ENCODE measurements at places on chromosomes 5 and 9. TPM values are rescaled to one million over a fixed set of nuclear protein-coding genes. Genes with fewer than 3 reads are reported as not detected.

DNA sequence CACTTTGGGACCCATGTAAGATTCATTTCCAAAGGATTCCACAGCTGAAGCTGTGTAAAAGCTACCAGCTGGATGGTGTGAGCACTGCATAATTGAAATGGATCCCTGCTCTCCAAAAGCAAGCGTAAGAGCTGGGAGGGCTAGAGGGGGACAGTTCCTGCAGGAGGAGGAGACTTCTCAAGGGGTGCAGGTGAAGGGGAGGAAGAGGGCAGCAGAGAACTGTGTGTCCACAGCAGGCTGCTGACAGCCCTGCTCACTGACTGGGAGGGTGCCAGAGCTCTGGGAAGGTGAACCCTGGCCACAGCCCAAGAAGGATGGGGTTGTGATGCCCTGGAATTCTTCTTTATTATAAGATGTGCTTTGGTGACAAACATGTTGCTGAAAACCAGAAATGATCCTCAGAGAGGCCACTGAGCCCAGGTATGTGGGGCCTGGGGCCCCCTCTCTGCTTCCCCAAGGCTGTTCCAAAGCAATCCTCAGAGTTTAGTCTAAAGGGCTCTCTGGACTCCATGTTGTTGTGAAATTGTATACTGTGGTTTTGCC, 112.8 kb upstream of the SLC25A48 start:
- DNase-seq = no peak

DNA sequence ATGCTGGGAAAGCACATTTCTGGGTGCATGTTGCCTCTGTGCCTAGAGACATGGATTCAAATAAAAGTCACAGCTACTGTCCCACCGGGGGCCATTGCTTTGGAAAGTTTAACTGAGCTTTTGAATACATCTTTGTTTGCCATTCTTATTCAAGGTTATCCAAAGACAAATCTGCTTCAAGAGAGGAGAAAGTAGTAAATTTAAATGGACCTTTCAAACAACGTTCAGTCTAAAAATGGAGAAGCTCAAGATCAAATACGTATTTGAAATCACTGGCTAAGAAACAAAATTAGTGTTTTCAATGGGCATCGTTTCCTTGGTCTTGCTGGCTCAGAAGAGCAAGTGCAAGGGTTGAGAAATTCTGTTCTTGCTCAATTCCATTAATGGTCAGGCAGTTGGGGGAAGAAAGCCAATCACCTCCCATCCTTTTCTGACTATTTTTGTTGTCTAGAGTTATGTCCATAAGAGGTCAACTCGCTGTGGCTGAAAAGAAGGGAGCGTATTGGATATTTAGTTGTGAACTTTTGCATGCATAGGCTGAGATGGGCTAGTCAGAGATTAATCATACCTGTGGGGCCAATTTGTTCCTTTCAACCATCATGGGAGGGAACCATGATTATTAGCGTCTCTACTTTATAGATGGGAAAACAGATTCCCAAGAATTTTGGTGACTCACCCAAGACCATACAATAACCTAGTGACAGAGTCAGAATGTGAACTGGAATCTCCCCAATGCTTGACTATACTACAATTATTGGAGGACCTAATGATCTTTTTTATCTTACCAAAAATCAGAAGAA, 276.2 kb upstream of the TNC start:
- DNase-seq = no peak

DNA sequence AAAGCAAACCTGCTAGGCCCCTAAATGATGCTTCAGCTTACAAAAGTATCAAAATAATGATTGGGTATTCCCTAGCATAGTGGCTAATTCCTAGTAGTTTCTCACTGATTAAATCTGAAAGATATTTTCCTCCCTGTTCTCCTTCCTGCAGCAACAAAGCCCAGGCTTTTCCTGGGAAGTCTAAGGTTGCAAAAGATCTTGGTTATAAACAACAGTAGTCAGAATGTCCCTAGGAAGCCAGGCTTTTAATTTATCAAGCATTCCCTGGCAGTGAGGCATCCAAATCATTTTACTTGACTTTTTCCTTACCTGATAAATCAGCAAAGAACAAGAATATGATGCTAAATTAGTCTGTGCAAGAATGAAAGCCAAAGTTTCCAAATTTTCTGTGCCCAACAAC, 272.0 kb downstream of the PDE4D start:
- DNase-seq = no peak

DNA sequence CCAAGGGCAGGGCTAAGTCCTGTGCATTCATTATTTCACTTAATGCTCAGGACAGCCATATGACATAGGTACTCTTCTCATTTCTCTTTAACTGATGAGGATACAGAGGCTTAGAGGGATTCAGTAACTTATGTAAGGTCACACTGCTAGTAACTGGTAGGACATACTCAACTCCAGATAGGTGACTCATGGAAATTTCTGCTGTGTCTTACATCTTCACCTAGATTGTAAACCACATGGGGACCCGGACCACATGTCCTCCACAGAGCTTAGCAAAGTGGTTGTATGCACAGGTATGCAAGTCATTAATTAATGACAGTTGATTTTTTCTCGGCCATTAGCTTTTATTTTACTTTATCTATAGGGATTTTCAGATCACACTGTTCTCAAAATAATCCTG, 29.3 kb downstream of the SLC1A1 start:
- DNase-seq = no peak

DNA sequence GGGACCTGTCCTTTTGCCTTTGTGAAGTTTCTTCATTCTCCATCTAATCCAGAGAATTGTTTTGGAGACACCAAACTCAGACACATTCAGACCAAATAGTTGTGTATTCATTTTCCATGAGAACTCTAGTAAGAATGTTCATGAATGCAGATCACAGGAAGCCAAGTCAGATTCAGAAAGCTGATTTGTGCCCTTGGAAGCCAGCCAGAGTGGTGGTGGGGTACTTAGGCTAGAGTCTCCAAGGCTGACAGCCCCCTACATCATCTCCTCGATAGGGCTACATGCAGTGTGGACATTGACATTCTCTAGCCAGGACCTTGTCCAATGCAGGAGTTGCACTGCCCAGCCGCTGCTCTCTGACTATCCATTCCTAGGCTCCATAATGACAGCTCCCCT, 137.6 kb downstream of the UGCG start:
- DNase-seq = no peak

- no peak for DNase-seq
These were observed 154.9 kb downstream of the AUH start for GRCh38 chr9:91206806-91207205.

- DNase-seq = no peak
These were observed 61.0 kb downstream of the SUB1 start for GRCh38 chr5:32646061-32646969.

FBXO4 gene
- polyA plus RNA-seq = 5.2 TPM

PDCD1LG2 gene
- not detected for polyA plus RNA-seq

GAS1 gene
- not detected for polyA plus RNA-seq

TSLP gene
- not detected for polyA plus RNA-seq

STK32A gene
- not detected for polyA plus RNA-seq

ZNF782 gene
- polyA plus RNA-seq = 1.4 TPM

All from HepG2 (cell line).